ENCODE measurements at places on chromosomes 1 and 21. TPM values are rescaled to one million over a fixed set of nuclear protein-coding genes. Genes with fewer than 3 reads are reported as not detected.
A peak's percentile ranks its signal among the peaks of the same experiment; 100 is the strongest.

The CITED4 gene
- total RNA-seq = 2.8 TPM

The TOMM20 gene
- 92.5 TPM for total RNA-seq

The LMO4 gene
- 12.5 TPM for total RNA-seq

The TARDBP gene
- 93.4 TPM for total RNA-seq

The VPS45 gene
- 18.9 TPM for total RNA-seq

The LYPD8 gene
- not detected for total RNA-seq

The MFAP2 gene
- 55.3 TPM for total RNA-seq

The PAPPA2 gene
- under 0.01 TPM for total RNA-seq

The VSIG8 gene
- total RNA-seq = not detected

DNA sequence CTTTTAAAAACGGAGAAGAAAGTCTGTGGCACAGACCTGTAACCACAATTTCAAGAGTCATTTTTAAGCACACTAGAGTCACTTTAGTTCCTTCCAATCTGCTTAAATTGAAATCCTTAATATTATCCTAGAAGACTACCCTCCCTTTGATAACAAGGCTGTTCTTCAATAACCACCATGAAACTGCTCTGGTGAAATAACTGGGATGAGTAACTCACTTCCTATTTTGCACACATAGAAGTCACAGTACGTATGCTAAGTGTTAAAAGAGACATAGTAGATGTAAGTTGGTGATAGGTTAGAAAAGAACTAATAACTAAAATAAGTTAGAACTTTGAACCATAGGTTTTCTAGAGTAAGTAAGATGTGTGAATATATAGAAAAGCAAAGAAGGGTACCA, 107.8 kb downstream of the NME7 start:
- DNase-seq = no peak

DNA sequence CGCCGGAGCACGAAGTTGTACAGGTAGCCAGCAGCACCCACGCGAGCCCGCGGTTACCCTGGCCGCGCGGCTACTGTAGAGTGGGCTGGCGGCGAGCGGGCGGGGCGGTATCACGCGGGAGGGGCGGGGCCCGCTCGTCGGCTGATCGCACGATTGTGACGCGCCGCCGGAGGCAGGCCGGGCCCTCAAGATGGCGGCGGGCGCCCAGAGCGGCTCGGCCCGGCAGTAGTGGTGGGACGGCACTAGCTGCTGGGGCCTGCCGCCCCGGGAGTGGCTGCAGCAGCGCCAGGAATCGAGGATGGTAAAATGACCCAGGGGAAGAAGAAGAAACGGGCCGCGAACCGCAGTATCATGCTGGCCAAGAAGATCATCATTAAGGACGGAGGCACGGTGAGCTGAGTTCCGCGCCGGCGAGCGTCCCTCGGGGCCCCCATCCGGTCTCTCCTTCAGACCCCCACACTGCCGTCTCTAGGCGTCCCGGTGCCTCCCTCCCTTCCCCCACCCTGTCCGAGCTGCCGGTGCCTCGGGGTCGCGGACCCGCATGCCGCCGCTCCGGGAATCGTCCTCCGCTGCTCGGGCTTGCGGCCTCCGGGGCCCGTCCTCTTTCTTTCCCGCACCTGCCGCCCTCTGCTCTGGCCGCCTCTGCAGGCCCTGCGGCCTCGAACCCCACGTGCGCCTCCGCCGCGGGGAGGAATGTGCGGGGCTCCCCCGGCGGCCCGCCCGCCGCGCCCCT, 68.3 kb downstream of the SLC35A3 start:
- peak; percentile 91 for DNase-seq

DNA sequence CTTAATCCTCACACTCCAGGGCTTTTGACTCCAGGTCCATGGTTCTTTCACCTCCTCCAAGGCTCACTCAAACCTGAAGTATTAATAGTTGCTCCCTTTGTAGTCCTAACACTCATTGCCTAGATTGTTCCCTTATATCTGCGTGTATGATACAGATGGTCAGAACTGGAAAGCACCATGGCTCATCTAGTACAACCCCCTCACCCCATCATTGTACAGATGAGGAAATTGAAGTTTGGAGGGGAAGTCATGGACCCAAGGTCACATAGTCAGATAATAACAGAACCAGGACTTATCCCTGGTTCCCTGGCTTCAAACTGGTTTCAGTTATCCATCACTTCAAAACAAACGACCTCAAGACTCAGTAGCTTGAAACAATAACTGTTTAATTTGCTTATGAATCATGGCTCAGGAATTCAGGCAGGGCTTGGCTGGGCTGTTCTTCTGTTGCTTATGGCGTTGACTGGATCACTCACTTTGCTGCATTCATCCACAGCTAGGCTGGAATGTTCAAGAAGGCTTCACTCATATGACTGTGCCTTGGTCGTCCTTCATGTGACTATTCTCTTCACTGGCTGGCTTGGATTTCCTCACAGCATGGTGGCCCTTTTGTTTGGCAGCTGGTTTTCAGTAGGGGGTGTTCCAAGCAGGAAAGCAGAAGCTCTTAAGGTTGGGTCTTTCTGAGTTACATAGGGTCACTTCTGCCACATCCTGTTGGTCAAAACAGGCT, 5.0 kb downstream of the NOS1AP start:
- DNase-seq = no peak

- DNase-seq = no peak
These were observed 4.5 kb downstream of the RPS6KA1 start for GRCh38 chr1:26533951-26534509.

- no peak for DNase-seq
These were observed 117.6 kb downstream of the UBE2U start for GRCh38 chr1:64320922-64321614.

DNA sequence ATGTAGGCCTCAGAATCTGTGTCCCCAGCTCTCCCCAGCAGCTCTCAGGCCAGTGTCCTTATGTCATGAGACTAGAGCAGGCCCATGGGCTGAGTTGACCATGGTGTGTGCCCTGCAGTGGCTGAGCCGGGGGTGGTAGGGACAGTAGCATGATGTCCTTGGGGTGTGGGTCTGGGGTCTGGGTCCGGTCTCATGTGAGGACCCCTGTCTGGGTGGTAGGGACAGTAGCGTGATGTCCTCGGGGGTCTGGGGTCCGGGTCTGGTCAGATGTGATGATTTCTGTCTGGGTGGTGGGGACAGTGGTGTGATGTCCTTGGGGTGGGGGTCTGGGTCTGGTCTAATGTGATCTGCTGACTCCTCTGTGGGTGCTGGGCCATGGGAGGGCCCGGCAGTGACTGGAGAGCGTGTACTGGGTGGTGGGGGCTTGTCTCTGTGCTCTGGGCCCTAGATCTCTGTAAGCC, 64.5 kb downstream of the OBSCN start:
- DNase-seq = no peak

DNA sequence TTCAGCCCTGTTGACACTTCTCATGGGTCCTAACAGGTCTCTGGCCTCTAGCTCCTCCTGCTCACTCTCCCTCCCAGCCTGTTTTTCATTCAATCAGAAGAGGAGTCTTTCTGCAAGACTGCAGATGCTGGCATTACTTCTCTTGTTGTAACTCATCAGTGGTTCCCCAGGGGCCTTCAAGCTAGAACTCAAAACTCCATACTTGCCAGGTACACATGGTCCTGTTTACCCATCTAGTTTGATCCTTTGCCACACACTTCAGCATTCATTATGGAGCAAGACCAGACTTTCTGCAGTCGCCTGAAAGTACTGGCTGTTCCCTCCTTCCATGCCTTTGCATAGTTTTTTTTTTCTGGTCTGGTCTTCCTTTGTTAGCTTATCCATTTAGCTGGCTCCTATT, 47.9 kb downstream of the SERBP1 start:
- DNase-seq = no peak

GRCh38 chr1:230979389-230979716, 459 bp downstream of the ARV1 start:
- DNase-seq = no peak

DNA sequence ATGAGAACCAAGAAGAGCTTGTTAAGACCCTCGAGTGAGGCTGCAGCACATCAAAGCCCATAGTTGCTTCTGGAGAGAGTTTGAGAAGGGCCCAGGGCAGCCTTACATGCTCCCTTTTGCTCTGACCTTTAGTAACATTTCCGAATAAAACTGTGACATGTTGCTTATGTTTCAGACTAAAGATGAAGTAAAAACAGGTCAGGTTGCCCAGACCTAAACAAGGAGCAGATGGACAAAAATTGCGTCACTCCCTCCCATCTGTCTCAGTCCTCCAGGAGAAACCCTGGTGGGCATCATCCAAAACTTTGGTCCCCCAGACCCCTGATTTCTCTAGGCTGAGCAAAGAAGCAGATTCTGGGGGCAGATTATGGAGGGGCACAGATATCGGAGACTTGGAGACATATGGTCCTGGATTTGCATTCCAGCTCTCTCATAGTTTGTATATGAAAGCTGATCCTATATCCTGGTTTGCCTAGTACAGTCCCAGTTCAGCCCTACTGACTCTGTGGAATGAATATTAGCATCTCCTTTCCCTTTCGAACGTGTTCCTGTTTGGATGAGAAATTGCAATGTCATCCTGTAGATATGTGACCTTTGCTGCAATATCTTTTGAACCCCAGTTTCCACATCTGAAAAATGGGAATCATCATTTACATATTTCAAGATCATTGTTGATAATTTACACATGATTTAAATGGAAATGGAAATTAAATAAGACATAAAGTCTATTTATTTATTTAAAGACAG, 304.9 kb upstream of the USP24 start:
- DNase-seq = no peak

DNA sequence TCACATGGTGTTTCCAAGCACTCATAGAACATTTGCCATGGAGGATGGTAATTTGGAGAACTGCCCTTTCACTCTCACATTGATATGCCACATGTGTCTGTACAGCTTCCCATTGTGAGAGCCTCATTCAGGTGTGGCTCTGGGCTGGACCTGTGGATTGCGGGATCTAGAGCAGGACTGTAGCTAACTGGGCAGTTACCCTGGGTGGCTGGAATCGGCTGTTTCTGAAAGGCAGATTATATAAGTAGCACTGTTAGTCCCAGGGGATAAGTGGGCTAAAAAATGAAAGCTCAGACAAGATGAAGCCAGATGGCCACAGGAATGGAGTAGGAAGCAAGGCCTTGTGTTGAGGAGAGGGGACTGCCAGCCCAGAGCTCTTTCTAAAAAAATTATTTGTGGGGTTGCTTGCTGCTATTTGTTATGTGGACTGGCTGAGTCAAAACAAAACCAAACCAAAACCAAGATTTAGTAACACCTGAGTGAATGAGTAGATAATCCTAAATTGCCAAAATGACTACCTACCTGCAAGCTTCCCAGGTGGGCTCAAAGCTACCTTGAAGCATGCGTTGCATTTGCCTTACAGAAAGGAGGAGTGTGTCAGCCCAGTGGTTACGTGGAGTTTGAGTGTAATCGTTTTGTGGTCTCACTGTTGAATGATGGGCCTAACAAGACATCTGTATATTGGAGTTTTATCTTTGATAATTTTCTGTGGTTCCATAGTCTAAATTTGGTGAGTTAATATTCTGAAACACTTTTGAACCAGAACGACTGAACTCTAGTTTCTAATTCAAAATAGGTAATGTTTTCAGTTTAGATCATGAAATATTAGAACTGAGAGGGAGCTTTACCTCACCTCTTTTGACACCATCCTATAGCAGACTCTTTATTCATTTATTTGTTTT, 58.0 kb downstream of the SDCCAG8 start:
- DNase-seq = no peak

GRCh38 chr1:96651517-96651916, 70.1 kb upstream of the PTBP2 start:
- no peak for DNase-seq

- no peak for DNase-seq
These were observed 374.2 kb upstream of the ZP4 start for GRCh38 chr1:238264951-238265350.

- no peak for DNase-seq
These were observed 898.4 kb downstream of the KCNT2 start for GRCh38 chr1:195709821-195710220.

DNA sequence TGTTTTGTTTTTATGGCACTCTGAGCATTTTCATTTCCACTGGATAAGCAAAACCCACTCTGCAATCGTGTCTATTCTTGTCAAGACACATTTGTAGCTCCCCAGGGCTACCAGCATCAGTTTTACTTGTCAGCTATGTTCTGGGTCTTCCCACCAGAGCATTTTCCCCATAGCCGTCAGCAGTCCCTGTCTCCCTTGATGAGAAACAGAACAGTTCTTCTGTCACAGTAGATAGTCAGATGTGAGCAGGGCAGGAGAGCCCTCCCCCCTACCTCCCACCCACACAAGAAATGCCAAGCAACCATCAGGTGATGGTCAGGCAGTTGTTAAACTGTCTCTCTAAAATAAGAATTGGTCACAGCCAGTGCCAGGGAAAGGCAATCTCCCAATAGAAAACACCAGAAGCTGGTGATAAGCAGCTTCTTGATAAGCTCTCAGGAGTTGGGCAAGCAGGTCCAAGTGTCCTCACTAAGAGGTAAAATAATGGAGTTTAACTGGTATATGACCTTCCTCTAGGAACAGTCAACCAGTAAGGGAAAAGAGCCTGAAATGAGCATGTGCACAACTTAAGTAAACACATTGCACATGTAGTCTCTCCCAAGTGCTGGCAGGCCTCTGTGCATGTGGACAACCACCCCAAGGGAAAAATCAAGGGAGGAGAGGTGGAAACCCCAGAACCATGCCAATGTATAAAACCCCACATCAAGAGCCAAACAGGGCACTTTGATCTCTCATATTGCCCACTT, 208.2 kb downstream of the S1PR1 start:
- DNase-seq = no peak

DNA sequence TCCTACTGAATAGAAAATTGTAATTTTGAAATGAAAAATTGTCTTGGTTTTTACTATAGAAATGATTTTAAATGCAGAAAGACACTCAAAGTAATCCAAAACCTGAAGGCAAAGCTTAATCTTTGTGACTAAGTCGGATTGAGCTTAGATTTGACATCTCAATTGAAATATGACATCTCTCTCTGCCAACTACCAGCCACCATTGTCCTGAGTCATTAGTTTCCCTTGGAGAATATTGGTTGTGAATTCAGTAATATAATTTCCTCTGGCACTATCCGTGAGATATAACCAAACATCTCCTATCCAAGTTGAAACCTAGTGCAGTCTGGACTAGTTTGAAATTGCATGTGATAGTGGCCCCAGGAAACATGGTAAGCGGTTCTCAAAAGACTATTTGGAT, 37.1 kb downstream of the PLA2G4A start:
- DNase-seq = no peak

DNA sequence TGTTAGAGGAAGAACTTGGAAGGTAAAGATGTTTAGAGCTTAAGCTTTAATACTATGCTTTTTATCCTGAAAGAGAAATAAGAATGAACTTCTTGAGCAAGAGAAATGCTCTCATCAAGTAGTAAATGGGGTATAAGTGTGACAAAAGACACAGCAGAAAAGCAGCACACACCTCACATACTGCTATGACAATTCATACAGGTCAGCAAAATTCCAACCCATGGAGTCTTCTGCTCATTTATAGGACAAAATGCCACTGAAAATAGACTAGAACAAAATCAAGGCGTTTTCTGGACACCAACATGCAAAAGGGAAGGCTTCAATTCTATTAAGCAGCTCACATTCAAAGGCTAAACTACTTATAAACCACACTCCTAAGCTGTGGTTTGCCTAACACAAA, 61.2 kb downstream of the EYA3 start:
- DNase-seq = no peak

- peak; percentile 90 for DNase-seq
These were observed at the start of gene RAB13 for GRCh38 chr1:153985941-153986761. Gene RAB13, minus strand, starts transcription at chr1:153986339. Its CDS starts 103 bp downstream, at chr1:153986236.
